ENCODE measurements at places on chromosomes 12 and 14.

DNA sequence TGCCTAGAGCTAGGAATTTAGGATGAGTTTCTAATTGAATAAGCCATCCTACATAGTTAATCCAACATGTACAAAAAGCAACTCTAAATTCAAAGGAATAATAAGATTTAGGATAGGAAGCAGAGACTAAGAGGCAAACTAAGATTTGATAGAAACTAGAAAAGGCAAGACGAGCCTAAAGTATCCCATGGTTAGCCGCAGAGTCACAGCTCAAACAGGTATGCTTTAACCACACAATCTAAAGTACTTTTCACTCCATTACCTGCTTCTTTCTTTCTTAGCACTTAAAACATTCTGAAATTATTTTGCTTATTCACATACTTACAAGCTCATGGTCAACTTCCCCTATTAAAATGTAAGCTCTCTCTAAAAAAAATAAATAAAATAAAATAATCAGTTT lies 51.8 kb downstream of the OTOGL start:
- DNase-seq, result no peak

DNA sequence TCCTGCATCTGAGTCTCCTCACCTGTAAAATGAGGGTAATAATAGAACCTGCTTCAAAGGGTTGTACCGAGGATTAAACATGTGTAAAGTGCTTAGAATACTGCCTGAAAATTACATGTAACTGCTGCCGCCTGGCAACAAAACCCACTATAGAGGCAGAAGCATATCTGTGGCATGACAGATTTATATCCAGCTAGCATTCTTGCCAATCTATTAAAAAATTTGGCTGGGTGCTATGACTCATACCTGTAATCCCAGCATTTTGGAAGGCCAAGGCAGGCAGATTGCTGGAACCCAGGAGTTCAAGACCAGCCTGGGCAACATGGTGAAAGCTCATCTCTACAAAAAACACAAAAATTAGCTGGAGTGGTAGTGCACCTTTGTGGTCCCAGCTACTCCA lies 16.4 kb upstream of the KSR2 start:
- DNase-seq, result no peak

DNA sequence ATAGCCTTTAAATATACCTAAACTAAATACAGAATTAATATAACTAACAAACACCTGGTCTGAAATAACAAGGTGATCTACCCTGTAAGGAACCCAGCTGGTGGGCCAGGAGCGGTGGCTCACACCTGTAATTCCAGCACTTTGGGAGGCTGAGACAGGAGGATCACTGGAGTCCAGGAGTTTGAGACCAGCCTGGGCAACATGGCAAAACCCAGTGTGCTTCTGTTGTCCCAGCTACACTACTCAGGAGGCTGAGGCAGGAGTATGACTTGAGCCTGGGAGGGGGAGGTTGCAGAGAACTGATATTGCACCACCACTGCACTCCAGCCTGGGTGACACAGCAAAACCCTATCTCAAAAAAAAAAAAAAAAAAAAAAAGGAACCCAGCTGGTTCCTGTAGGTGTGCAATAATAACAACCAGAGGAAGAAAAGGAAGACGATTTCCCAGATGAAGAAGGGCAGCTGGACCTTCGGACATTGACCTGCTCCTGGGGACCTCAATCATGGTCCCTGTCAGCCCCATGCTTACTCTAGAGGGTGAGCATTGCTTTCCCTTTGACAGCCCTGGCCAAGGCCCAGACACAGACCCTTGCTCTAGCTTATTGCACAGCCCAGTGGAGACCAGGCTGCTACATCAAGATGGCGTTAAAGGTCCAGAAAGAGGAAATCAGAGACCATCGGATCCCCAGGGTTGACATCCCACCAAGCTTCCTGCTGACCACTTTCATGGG lies 5.4 kb downstream of the FOS start:
- DNase-seq, result no peak

- peak; percentile 74 for DNase-seq
Observed at GRCh38 chr12:107415071-107415470, 270.5 kb upstream of the PWP1 start.

DNA sequence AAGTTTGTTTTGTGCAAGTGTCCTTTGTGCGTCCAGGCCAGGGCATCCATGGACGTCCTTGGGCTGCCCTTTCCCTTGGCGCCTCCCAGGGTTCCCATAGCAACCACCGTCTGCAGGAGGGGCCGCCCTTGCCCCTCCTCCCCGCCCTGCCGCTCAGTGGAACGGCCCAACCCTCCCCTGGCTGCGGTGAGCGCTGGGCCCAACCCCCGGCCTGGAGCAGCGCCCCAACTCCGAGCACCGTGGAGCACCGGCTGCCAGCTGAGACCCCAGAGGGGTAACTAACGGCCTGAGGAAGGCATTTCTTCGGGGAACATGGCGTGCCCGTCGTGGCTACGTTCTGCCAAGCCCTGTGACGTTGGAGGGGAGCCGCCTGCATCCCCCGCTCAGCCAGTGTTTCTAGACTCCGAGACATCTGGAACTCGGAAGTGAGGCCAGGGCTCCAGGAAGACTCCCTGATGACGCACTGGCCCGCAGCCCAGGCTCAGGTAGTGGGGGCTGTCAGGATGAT lies 5.3 kb upstream of the ACACB start:
- DNase-seq, result peak; percentile 96

GRCh38 chr12:77392467-77393088 lies 327.2 kb upstream of the E2F7 start:
- no peak for DNase-seq

- peak; percentile 92 for DNase-seq
Observed at GRCh38 chr14:105086833-105087307, 21.6 kb upstream of the GPR132 start.

DNA sequence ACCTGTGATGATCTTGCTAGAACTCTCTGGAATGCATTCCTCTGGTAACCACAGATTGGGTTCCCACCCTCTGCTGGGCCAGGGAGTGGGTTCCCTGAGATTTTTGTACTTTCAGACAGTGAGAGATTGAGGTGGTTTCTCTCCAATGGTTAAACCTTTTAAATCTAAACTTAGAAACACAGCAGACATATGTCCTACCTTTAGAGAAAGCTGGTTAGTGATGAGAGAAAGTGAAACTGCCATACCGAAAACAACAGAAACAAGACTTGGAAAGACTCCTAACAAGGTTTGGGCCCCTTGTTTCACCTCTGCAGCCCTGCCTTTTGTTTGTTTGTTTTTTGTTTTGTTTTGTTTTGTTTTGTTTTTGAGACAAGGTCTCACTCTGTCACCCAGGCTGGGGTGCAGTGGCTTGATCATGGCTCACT lies 9.7 kb upstream of the SGPP1 start:
- no peak for DNase-seq

DNA sequence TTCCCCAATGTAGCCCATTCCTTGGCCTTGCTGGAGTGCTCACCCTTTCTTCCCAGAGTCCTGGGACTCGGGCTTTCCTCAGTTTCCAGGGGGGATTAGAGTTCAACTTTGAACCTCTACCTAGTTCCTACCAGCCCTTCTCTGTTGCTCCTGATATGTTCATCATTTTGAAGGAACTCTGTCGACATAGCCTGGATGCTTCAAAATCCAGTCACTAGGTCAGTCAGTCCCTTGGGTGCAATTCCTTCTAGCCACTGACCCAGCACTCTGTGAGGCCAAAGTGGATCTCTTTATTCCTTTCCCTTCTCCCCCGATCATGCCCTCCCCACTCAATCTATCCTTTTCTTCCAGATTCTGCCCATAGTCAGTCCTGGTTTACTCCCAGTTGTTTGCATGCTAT lies 72.3 kb upstream of the TMCC3 start:
- DNase-seq, result no peak

- peak; percentile 24 for DNase-seq
Observed at GRCh38 chr12:98374007-98374406, 141.4 kb upstream of the TMPO start.

GRCh38 chr14:38960946-38961531 lies 142.0 kb downstream of the SEC23A start:
- DNase-seq, result no peak

GRCh38 chr12:59578254-59578653 lies 17.6 kb upstream of the SLC16A7 start:
- no peak for DNase-seq

DNA sequence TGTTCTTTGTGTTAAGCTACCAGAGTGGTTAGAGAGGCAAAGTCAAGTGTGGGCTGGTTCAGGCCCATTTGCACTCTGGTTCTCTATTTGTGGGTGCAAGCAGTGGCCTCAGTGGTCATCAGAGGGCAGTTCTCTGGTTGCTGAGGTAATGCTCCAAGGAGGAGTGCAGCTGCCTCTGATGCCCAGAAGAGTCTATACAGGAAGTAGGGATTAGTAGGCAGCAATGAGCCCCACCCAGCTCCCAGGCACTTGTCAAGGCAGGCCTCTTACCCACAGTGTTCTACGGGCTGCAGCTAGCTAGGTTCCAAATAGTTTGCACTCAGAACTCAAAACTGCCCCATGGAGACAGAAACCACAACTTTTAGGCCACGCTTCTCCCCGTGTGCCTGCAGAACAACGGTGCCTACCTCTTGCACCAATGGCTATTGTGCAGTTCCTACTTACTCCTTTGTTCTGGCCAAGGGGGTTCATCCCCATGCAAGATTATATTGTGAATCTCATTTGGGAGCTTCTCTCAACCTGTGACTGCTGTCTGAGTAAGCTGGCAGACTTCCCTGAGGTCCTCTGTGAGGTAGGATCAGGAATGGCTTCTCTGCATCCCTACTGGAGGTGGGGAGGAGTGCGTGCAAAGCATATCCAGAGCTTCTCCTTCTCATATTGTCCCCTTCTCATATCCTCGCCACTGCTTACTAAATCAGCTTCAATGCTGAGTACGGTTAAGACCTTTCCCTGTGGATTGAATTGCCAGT lies 410.3 kb upstream of the LMO3 start:
- no peak for DNase-seq

DNA sequence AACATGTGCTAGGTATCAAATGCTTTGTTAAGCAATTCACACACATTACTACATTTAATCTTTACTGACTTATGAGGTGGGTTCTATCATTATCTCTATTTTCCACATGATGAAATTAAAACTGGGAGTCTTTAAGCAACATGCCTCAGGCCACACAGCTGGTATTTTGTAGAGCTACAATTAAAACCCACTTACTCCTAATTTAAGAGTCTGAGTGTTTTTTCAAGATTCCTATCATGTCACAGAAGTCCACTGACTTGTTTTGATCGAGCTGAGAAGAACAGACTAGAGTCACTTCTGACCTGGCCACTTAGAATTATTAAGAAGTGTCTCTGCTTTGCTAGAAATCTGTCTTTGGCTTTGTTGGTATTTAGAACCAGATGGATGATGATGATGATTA lies 670.7 kb downstream of the NRXN3 start:
- no peak for DNase-seq

GRCh38 chr12:64780132-64780530 lies 20.9 kb upstream of the GNS start:
- DNase-seq, result no peak

DNA sequence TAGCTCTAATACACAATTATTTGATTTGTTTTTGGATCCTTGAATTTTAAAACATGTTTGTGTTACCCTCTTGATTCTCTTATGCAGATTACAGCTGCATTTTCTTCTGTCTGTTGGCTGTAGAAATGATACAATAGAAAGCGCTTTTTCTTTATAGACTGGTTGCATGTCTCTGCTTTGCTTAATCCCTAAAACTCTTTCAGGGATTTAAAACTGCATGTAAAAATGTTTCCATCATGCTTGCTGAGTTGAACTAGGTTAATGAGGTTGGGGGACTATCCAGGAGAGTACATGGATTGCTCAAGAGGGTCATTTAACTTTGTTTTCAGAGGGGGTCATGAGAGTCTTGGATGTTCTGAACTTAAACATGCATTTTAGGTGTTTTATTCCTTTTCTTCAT lies 166.4 kb upstream of the IFNG-AS1 start:
- no peak for DNase-seq

GRCh38 chr14:91227183-91227628 lies 17.3 kb downstream of the GPR68 start:
- no peak for DNase-seq

DNA sequence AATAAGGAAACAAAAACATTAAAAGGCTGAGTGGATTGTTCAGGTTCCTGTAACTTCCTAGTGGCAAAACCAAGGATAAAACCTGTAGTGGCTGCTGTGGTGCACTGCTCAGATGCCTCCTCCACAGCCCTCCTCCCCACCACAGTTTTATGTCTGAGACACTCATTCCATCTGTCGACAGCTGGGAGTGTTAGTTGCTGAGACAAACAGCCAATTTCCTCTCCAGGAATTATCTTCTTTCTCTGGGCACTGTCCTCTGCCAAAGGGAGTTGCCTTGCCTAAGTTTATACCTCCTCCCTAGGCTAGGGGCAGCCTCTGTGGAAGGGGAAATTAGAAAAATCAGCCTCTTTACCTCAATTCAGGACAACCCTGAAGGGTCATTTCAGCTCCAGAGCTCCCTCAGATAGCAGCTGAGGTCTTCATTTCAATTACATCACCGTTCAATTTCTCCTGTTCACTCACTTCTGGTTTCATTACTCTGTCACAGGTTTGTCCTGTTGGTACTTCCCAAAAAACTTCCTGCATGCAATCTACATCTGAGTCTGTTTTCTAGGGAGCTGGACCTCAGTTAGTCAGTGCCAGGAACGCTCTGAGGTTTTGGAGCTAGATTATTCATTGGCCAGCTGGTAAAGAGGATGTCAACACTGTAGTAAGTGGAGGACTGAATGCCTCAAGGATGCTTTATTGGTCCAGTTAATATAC lies 74.9 kb upstream of the ATP2B1 start:
- peak; percentile 58 for DNase-seq

- DNase-seq, result no peak
Observed at GRCh38 chr12:57130941-57131340, 2.7 kb downstream of the LRP1 start.

GRCh38 chr12:12807970-12808702 lies 5.0 kb upstream of the DDX47 start:
- DNase-seq, result no peak

DNA sequence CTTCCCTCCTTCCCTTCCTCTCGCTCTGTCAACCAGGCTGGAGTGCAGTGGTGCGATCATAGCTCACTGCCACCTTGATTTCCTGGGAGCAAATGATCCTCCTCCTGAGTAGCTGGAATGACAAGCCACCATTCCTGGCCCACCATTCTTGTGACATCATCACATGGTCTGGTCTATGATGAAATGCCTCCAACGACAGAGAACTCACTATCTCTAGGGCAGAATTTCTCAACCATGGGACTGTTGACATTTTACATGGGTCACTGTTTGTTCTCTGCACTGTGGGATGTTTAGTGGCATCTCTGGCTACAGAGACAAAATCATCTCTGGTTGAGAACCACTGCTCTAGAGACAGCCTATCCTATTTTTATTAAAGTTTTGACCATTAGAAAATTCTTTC lies 9.7 kb downstream of the VRK1 start:
- DNase-seq, result no peak

DNA sequence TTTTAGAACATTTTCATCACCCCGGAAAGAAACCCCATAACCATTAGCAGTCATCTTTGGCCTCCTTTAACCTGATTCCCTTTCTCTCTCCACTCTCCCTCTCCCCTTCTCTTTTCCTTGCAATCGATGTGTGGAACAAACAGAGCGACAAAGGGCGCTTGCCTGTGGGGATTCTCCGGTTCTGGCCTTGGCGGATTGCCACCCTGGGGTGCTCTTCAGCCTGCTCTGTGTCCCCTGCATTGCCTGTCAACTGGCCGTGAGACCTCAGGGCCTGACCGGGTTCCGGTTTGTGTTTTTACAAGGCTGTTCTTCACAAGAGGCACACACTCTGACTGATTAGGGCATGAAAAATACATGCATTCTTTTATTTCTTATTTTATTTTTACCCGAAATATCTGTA lies 27.8 kb downstream of the LRTM2 start:
- DNase-seq, result no peak

- DNase-seq, result no peak
Observed at GRCh38 chr12:131923260-131923659, 5.8 kb upstream of the PUS1 start.
